ENCODE measurements at places on chromosomes 7 and 10. TPM values are rescaled to one million over a fixed set of nuclear protein-coding genes. Genes with fewer than 3 reads are reported as not detected.

The ITPRID1 gene
- not detected for total RNA-seq

The LRRC72 gene
- total RNA-seq: not detected

The MBL2 gene
- total RNA-seq: not detected

The PHF14 gene
- 16.6 TPM for total RNA-seq

The ODAD2 gene
- total RNA-seq: not detected

The PRPS1L1 gene
- total RNA-seq: not detected

The ASB13 gene
- 23.9 TPM for total RNA-seq

The GIMAP1 gene
- total RNA-seq: not detected

The PRXL2A gene
- 57.1 TPM for total RNA-seq

The LRRN3 gene
- under 0.01 TPM for total RNA-seq

The C10orf90 gene
- total RNA-seq: not detected

The RBM17 gene
- 21.5 TPM for total RNA-seq
